ENCODE measurements at places on chromosomes 11 and 22.

GRCh38 chr11:68312780-68313573 lies 586 bp downstream of the LRP5 start:
- DNase-seq, result peak; percentile 49

- no peak for DNase-seq
These were observed 451.5 kb upstream of the FAT3 start for GRCh38 chr11:91773090-91773489.

GRCh38 chr11:1345737-1346513 lies 36.5 kb upstream of the TOLLIP start:
- DNase-seq, result no peak

DNA sequence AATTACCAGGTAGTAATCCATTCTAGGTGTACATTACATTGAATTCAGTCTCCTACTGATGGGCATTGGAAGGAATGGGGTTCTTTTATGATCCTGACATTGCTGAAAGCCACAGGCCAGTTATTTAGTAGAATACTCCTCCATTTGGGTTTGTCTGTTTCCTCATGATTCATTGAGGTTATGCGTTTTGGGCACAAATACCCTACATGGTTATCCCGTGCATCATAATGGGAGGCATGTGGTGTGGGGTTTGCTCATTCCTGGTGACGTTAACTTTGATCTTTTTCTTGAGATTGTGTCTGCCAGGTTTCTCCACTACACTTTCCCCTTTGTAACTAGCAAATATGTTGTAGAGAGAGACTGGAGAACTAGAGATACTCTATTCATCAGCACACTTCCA lies 5.5 kb downstream of the FOLR3 start:
- DNase-seq, result peak; percentile 9

DNA sequence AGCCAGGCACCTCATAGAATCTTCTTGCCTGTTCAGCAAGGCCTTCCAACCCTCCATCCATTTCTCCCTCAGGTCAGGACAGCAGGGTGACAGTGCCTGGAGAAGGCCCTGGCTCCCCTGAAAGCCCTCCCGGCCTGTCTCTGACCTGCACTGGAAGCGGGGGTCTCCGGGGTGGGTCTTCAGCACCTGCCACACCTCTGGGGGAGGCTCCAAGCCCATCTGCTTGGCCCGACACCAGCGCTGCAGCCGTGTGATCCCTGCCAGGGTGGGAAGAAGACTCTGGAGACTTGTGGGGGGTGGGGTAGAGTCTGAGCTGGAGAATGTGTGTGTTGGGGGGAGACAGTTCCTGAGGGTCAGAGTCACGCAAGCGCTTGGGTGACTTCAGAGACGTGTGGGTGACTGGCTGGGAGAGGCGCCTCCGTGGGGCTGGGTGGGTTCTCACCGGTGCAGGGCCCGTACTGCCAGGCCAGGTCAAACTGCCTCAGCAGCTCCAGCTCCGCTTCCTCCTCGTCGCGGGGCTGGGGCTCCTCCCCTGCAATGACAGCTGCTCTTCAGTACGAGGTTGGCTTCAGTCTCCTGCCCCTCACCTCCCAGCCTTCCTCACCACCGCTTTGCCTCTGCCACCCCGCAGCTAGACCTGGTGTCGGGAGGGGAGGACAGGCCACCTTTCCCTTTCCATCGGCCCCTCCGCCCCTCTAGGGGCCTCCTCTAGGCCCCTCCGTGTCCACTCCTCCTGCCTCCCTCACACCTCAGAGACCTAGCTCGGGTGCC lies 615 bp downstream of the POLD4 start:
- peak; percentile 44 for DNase-seq

Data from stimulated activated CD4-positive, alpha-beta T cell treated with anti-CD3 and anti-CD28 coated beads, Interleukin-2, amount 100 ng/mL, for 24 hours (primary cell).